ENCODE measurements at places on chromosomes 4 and X.
A peak's percentile ranks its signal among the peaks of the same experiment; 100 is the strongest.

GRCh38 chrX:145817331-145818185 lies at the start of gene SLITRK2:
Gene SLITRK2 (plus strand): TSS chrX:145817829. CDS start chrX:145822426, 4,597 bp downstream.
- no peak for DNase-seq

GRCh38 chr4:155559915-155560314 lies 106.7 kb upstream of the GUCY1A1 start:
- no peak for DNase-seq

GRCh38 chr4:181007751-181008150 lies 1235.5 kb upstream of the TENM3 start:
- DNase-seq = no peak

- DNase-seq = no peak
Observed at GRCh38 chrX:40152173-40152711, 54.5 kb upstream of the BCOR start.

DNA sequence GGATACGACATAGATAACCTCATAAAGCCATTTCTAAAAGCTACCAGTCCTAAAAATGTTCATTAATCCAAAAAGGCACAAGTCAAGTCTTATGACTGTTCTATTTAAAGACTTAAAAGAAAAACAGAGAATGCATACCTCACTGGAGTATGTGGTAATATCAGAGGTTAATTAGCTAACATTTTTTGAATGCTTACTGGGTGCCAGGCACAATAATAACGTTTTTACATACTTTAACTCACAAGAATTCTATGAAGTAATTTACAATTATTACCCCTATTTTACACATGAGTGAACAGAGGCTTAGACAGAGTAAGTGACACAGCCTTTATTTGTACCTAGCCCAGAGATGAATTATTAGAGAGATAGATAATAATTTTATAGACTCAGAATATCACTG lies 207.5 kb downstream of the PDGFC start:
- no peak for DNase-seq

- peak; percentile 79 for DNase-seq
Observed at GRCh38 chr4:25767877-25768725, 94.7 kb downstream of the SEL1L3 start.

DNA sequence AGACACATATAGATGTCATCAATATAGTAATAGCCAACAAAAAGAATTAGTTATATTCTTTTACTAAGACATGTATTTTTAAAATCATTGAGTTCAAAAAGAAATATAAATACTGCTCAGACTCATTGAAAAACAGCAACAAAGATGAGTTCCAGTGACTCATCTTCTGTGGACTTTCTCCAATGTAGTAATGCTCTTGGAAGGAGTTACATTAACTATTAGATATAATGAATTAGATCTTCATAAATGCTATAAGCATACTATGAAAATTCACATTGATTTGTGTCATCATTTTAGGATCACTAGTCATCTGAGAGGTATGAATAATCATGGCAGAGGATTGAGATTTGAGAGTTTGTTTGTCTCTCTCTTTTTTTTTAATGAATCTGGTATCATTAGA lies 547.8 kb upstream of the PCDH7 start:
- no peak for DNase-seq

- DNase-seq = peak; percentile 58
Observed at GRCh38 chr4:136113921-136114320, 1418.4 kb downstream of the PCDH18 start.

DNA sequence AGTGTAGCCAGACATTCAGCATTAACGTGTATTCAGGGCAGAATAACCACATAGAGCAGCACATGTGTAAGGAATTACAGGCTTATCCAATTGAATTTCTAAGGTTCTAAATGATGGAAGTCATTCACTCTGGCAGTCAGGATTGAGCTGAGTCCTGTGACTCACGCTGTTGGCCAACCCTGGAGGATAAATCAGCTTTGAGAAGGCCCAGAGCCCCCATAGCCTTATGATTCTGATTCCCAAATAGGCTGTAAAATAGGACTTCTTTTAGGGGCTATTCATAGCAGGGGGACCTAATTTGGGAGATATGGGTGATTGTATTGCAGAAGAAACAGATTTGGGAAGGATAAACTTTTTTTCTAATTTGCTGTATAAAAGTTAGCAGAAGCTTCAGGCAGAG lies 8.1 kb upstream of the HPF1 start:
- no peak for DNase-seq

DNA sequence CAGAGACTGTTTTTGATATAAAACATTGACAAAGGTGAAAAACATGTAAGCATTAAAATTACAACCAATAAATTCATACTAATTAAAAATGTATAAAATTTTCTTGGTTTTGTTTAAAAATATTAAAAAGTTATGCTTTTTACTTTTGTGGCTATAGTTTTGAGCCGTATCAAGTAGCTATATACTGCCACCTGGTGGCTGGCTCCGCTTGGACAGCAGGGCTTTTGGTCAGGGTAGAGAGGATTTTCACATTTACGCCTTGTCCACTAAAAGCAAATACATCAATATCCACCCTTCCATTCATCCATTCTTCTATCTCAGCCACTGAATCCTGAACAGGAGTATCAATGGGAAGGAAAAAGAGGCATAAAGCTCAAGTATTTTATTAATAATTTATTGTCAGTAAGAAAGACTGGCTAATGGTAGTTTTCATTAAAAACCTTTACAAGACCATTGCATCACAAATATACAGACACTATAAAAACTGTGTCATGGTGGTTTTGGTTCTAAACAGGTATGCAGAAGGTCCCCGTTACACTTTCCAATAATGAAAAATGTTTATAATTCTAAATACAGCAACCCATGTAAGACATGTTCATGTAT lies 32.1 kb upstream of the MTNR1A start:
- DNase-seq = peak; percentile 38

- no peak for DNase-seq
Observed at GRCh38 chr4:46386570-46386969, 3.4 kb downstream of the GABRA2 start.

GRCh38 chrX:10189317-10190268 lies 32.8 kb downstream of the CLCN4 start:
- DNase-seq = peak; percentile 67

- DNase-seq = peak; percentile 44
Observed at GRCh38 chr4:170089668-170090351, at the start of gene AADAT. Gene AADAT (minus strand): TSS chr4:170089956. CDS start chr4:170089690, 266 bp downstream.

- DNase-seq = peak; percentile 1
Observed at GRCh38 chrX:83845397-83845796, 15.5 kb upstream of the CYLC1 start.

DNA sequence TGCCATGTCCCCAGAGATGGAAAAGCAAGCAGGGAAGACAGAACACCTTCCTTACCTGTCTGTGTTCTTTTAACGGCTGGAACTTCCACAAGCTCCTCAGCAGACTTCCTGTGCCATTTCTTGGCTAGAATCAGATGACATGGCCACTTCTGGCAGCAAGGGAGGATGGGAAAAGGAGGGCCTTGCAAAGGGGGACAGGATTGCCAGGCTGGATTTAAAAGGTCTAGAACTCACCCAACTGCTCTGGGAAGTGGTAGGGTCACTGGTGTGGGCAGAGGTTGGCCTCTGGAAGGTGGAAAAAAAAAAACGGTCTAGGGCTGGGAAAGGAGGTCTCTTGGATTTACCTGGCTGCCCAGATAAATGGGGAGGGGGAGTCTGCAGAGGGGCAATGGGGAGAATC lies 1.6 kb upstream of the USP11 start:
- no peak for DNase-seq

GRCh38 chr4:62269918-62270317 lies 1069.8 kb downstream of the ADGRL3 start:
- DNase-seq = no peak

GRCh38 chrX:12467321-12467720 lies 323.9 kb upstream of the PRPS2 start:
- DNase-seq = no peak

DNA sequence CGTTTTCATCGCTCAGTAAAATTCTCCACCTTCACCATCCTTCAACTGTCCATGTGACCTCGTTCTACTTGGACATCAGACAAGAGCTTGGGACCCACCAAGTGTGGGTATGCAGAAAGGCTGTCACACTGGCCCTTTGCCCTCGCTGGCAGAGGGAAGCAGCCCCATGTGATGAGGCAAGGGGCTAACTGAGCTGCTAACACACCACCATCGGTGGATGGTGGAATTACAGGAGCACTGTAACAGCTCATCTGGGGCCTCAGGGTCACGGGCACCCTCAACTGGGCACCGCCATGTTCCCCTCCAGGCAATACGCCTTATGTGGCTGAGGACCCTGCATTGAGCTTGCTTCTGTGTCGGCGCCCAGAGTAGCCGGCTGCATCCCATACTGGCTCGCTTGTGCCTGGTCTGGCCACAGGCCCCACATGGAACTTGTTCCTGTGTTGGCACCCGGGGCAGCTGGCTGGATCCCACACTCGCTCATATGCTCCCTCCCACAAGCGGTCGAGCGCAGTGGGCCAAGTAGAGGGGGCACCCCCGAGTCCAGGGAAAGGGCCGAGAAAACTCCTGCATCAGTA lies 109.5 kb downstream of the TAB3 start:
- DNase-seq = no peak

- DNase-seq = no peak
Observed at GRCh38 chrX:136814847-136815750, 34.4 kb upstream of the ARHGEF6 start.

DNA sequence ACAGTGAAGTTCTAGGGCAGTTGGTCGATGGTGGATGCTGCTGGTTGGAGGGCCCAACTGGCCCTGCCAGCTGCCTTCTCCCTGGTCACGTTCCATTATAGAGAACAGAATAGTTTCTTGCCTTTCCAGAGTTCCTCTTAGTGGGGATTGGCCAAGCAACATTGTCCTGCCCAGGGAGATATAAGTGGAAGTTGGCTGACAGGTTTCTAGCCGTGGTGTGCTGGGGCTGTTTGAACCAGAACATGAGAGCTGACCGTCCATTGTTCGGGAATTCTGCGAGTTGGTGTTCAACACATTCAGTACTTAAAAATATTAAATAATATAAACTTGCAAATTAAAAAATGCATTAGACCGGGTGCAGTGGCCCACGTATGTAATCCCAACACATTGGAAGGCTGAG lies 3.5 kb upstream of the AFAP1 start:
- no peak for DNase-seq

- DNase-seq = no peak
Observed at GRCh38 chr4:33722254-33722653, 2522.1 kb downstream of the ARAP2 start.

- DNase-seq = no peak
Observed at GRCh38 chr4:95048296-95048695, 290.5 kb downstream of the BMPR1B start.

DNA sequence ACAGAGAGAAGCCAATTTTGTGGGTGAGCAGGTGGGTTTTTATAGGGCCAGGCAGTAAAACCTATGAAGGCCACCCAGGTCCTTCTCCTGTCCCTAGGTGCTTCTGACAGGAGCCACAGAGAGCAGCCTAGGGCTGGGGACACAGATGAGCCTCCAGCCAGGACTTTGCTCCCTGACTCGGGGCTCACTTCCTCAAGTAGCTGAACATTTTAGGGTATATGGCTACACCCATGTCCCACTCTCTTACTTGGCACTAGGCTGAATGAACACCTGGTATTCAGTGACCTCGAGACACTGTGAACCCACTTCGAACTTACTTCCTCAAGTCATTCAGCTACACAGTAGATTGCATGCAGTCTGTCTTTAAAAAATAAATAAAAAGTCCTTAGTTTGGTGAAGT lies 217.3 kb downstream of the MID1IP1 start:
- DNase-seq = no peak

- DNase-seq = no peak
Observed at GRCh38 chr4:78703079-78703478, 73.1 kb upstream of the BMP2K start.
